Activated CD4-positive, alpha-beta T cell treated with anti-CD3 and anti-CD28 coated beads, Interleukin-2, amount 50 U/mL, for 16 hours (primary cell): ENCODE measurements at places on chromosomes 11 and 22.

- DNase-seq = no peak
These were observed 29.4 kb upstream of the BAIAP2L2 start for GRCh38 chr22:38139901-38140300.

- DNase-seq = no peak
These were observed 12.8 kb downstream of the GGT5 start for GRCh38 chr22:24232124-24232523.

DNA sequence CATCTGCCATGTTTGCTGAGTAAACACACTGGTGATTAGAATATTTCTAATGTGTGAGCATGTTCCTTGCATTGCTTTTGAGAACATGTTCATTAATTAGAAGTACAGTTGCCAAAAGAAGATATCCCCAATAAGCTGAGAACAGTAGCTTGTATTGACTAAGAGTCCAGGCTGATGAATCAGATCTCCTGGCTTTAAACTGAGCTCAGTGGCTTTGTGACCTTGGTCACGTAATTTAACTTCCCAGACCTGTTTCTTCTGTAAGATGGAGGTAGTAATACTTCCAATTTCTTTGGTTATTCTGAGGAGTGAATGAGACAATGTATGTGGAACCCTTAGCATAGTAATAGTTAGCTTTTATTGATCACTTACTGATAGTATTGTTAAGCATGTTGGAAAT, 61.9 kb downstream of the CYB5R2 start:
- DNase-seq = no peak

DNA sequence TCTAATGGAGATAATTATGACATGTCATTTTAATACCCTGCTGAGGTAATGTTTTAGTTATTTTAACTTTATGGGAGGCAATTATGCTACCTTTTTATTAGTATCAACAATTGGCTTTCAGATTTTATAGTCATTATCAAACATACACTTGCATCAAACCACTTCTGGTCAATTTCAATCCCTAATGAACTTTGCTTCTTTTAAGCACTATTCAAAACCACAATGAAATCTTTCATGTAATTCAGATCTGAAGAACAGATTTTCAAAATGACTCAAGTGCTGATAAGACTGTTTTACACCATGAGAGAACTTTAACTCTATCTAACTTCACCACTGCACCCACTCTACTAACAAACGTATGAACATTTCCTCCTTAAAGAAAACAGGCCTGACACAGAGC, 25.9 kb upstream of the CCDC34 start:
- peak; percentile 40 for DNase-seq

DNA sequence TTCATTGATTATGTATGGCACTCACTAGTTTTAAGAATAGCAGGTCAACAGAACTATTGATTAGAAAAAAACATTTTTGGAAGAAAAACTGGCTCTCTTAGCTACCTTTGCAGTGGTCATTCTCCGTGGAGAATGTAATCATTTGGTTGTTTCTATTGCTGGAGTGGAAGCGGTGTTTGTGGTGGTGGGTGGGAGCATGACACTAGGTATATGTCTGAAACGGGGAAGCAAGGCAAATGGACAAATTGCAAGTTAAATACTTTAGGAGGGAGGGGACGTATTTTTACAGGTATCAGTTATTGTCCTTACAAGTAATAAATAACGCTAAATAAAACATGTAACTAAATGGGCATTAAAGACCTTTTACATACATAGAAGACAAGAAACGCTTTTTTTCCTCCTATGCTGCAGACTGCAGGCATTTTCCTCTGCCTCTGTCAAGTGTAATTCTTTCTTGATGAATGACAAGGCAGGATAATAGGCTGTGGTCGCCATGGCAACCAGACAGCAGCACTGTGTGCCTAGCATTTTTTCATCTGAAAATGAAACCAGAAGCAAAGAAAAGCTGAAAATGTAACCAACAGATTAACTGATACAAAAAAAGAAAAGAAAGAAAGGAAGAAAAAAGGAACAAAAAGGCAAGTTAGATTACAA, 46.2 kb downstream of the BLID start:
- DNase-seq = no peak
